CD4-positive, alpha-beta T cell treated with Interleukin-6 at 100 ng/mL for 8 hours (primary cell): ENCODE measurements at places on chromosomes 1 and 21.

- DNase-seq: peak; percentile 86
These were observed 58.7 kb upstream of the RGS1 start for GRCh38 chr1:192516776-192517297.

DNA sequence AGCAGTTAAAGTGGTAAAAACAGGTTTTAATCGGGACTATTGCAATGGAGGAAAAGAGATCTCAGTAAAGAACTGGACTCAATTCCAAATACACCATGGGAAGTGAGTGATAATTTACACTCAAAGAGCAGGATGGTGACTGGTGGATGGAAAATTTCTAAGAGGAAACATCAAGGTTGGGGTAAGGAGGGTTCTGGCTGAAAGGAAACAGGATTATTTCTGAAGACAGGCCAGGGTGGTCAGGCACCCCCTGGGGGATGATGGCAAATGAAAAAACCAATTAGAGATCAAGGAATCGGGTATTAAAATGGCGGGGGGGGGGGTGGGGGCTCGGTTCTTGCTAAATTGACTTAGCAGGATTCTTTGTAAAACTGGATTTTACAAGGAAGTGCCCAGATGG lies 12.3 kb upstream of the HSD11B1 start:
- DNase-seq: no peak

GRCh38 chr1:163875927-163876320 lies 554.2 kb downstream of the NUF2 start:
- no peak for DNase-seq

DNA sequence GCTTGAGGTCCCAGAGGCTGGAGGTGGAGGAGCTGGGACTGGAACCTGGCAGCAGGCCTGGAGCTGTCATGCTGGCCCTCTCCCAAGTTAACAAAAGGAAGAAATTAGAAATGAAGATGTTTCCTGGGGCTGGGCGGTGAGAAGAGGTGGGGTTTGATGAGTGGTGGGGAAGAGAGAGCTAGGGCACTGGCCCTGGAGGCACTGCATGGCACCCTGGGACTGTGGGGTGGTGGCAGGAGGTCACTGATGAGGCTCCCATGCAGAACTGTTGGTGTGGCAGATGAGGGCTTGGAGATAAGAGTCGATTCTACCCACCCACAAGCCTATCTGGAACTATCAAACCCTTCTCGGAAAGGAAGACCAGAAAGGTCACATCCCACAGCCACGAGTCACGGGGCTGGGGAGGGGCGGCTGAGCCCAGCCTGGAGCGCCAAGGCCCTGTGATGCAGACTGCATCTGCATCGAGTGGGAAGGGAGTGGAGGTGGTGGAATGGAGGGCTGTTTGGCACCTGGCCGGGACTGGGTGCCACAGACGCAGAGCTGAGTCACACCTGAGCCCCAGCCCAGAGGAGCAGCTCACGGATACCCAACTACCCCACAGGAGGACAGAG lies 29.4 kb downstream of the MRPL37 start:
- DNase-seq: no peak

GRCh38 chr1:212683357-212683722 lies 16.3 kb downstream of the BATF3 start:
- no peak for DNase-seq

DNA sequence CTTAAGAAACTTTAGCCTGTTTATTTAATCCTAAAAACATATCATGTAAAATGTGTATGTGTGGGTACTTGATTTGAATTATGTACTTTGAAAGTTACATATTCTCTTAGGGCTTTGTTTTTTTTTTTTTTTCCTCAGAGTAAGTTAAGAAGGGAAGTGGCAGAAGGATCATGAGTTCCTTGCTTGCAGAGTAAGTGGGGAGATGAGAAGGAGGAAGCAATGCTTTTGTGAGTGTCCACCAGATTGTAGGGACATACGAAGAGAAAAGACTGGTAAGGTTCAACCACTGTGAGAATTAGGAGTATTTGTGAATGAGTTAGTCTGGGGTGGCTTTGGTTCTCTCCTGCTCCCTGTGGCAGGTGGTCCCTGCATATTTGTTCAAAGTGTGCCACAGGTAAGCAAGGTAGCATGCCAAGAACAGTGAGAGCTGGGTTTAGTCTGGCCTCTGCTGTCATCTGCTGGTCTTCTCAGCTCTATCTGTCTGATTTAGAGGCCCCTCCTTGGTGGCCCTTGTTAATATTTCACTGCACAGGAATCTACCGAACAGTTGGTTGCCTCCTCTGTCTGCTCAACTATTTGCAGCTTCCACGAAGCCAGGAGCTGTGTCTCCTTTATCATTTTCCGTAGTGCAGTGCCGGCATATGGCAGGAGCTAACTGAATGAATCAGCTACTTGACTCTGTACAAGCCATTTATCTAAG lies 9.5 kb downstream of the DNM3 start:
- no peak for DNase-seq

GRCh38 chr1:93690341-93690740 lies 8.7 kb upstream of the BCAR3 start:
- no peak for DNase-seq

- no peak for DNase-seq
These were observed 17.4 kb downstream of the AK4 start for GRCh38 chr1:65165269-65165993.

- no peak for DNase-seq
These were observed 16.1 kb upstream of the PADI6 start for GRCh38 chr1:17355898-17356297.

DNA sequence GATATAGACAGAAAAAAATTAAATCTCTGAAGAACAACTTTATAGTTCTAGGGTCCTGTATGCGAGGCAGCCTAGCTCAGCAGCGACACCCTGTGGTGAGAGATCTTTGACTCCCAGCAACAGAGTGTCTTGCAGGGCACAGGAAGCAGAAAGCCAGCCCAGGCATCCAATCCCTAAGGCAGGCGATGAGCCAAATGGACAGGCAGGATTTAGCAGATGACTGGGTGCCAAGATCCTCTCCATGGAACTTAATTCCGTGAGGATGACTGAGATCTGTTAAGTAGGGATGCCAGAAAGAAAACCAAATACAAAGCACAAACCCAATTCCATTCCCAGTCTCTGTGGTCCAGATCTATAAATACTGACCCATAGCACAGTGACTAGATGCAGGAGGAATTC lies 38.8 kb downstream of the HLCS start:
- DNase-seq: peak; percentile 54

GRCh38 chr21:17925899-17926298 lies 106.7 kb upstream of the C21orf91 start:
- no peak for DNase-seq

GRCh38 chr1:20281801-20282200 lies 8.9 kb upstream of the VWA5B1 start:
- no peak for DNase-seq

GRCh38 chr1:32889731-32890278 lies 3.5 kb downstream of the HPCA start:
- DNase-seq: no peak

GRCh38 chr1:10507111-10507879 lies 32.5 kb downstream of the PEX14 start:
- DNase-seq: peak; percentile 62

DNA sequence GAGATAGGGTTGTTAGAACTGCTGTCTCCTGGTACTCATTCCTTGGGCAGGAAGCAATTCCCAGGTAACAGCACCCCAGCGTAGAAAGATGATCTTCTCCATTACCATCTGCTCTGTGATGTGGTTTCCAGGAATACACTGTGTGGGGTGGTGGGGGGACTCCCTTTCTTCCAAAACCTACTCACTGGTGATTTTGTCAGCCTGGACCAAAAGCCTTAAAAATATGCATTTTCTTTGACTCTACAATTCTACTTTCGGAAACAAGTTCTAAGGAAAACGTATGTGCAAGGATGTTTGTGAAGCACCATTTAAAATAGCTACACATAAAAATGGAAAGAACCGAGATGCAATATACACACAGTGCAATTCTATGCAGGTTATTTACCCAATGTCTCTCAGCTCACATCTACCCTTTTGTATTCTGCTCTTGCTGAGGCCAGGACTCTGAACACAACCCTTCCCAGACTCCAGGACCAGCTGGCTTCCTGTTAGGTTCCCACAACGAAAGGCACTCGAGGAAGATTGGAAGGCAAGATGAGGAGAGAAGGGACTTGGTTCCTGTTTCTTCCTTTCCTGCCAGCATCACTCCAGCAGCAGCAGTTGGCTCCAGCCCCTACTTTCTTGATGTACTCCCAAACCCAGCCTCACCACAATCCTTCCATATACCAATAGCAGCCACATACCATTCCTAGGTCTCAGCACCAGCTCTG lies 33.0 kb upstream of the GJB5 start:
- no peak for DNase-seq

GRCh38 chr21:41427556-41427955 lies 1.5 kb downstream of the MX1 start:
- no peak for DNase-seq

DNA sequence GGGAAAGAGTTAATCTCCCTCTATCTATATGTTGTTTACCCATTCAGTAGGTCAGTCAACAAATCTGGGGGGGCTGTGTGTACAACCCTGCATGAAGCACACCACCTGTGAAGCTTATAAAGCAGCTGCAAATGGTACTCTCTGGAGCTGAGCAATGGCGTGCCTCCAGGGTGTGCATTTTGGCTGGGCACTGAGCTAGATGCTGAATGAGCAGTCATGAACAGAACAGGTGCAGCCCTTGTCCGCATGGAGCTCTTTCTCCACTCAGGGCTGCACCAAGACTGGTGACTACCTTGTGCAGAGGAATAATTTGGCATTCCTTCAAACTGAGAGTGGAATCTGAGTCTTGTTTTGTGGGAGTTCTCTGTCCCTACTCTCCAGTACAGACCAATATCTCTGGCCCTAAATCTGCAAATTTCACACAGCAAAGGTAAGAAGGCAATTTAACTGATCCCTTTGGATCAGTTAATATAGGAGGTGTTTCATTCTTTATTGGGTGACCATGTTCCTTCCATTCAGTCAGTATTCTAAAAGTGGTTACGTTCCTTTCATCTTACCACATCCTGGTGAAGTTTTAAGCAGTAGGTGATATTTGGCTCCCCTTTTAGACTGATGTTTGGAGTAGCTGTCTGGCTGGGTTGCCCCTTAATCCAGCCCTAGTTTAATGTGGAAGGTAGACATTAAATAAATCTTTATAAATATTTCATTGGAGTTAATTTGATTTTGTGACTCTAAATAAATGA lies 76.0 kb downstream of the GPR88 start:
- no peak for DNase-seq

DNA sequence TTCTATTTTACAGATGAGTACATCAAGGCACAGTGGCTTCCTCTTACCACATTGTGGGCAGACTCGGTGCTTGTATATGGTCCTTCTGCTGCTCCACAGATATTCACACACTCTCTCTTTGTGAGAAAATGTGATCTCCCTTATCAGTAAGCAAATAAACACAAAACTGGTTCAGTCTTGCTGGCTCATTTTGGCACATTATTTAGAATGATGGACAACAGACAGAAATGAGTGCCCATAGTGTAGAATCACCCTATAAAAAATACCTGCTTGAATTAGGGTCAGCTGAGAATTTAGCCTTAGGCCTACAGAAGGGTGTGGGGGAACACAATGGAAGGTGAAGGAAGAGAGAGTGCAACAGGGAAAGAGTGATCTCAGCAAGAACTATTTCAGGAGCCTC lies 423.1 kb downstream of the HLX start:
- no peak for DNase-seq

GRCh38 chr21:33801424-33802405 lies 113.9 kb downstream of the ATP5PO start:
- DNase-seq: no peak

DNA sequence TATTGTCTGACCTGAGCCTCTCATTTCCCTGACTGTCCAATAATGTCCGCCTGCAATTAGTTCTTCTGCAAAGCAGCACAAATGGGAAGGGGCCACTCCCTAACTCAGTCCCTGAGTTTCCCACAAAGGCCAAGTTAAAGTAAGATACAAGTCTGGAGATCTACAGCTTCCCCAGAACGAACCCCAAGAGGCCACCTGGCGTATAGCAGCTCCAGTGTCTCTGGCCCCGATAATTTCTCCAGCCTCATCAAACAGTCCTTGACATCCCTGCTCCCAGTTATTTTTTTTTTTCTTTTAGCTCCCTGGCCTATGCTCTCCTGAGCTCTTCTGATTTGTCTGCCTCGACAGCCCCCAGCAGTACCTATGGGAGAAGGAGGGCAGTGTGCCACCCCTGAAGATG lies 8.1 kb upstream of the ACKR1 start:
- no peak for DNase-seq

- DNase-seq: no peak
These were observed 101.7 kb upstream of the FGGY start for GRCh38 chr1:59195151-59195550.
